ENCODE measurements at places on chromosomes 6 and 20.

DNA sequence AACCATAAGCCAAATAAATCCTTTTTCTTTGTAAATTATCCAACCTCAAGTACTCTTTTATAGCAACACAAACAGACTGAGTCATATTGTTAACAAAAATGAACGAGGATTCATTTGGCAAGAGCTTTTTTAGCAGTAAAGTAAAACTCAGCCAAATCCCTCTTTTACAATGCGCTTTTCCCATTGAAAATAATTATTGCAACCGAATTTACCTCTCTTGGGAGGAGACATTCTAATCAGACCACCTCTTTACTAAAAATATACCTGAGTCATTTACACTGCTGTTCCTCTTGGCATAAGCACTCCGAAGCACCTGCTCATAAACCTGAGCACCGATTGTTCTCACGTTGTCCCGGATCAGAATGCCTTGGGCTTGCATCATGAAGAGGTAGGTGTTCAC is 57.4 kb downstream of the B4GALT5 start:
- no peak for DNase-seq

DNA sequence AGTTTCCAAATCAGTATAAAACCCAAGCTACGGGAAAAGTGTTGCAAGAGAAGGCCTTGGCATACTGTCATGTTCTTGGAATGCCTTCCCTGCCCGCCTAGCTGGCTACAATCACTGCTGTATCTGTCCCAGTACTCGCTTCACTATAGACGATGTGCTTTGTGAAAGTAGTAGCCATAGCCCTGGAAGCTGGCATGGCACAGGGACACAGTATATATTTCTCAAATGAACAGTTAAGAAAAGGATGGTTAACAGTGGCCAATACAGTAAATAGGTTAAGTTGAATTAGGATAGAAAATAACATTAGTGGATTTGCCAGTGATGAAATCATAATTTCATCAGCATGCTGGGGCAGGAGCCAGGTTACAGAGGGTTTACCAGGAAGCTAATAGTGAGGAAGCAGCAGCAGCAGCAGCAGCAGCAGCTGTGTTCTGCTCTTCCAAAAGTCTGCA is 499.3 kb downstream of the CDKAL1 start:
- DNase-seq = peak; percentile 68

- peak; percentile 1 for DNase-seq
Measured at GRCh38 chr20:23995905-23996666, 7.5 kb upstream of the GGTLC1 start.

- DNase-seq = no peak
Measured at GRCh38 chr6:1624851-1625781, 15.4 kb downstream of the FOXC1 start.

DNA sequence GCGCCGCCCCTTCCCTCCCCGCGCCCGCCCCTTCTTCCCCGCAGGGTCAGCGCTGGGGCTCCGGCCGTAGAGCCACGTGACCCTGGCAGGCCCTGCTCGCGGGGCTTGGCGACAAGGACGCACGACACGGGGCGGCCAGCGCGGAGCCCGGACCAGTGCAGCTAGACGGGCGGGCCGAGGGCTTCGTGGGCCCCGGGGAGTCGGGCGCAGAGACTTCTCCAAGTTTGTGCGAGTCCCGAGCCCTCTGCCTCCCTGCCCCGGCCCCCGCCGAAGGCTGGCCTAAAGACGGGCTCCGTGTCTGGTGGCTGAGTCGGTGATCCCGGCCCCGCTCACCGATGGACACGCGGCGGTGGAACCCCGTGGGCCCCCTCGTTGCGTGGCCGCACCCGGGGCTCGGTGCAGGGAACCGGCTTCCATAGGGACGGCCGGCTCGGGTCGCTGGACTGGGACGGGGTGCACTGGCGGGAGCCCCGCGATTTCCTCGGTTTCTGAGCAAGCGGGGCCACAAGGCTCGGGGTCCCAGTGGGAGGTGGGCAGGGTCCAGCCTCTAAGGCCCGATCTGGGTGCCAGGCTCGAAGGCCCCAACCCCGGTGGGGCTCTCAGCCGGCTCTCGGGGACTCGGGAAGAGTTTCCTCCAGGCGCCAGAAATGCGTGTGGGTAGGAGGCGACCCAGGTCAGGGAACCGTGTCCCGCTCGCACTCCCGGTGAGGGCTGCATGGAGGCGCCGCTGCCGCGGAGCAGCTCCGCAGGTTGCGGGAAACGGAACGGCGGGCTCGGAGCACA is 452 bp upstream of the GATA5 start:
- DNase-seq = no peak

DNA sequence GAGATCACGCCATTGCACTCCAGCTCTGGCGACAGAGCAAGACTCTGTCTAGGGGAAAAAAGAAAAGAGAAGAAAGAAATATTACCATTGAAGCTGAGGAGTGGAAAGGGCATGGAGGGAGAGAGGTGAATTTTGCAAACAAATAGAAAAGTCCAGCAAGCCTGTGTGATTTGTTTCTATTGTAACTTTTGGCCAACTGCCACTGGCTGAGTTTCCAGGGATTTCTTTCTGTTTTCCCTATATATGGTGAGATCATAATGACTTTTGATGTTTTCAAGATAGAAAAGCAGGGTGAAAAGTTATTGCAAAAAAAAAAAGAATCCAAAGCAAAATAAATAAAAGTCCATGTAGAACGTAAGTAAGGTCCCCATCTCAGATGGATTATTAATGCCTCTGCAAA is 184.2 kb upstream of the RALGAPA2 start:
- peak; percentile 41 for DNase-seq

GRCh38 chr6:21874372-21874771 is 280.8 kb downstream of the SOX4 start:
- DNase-seq = no peak

GRCh38 chr20:45173522-45173921 is 1.2 kb upstream of the PI3 start:
- no peak for DNase-seq

DNA sequence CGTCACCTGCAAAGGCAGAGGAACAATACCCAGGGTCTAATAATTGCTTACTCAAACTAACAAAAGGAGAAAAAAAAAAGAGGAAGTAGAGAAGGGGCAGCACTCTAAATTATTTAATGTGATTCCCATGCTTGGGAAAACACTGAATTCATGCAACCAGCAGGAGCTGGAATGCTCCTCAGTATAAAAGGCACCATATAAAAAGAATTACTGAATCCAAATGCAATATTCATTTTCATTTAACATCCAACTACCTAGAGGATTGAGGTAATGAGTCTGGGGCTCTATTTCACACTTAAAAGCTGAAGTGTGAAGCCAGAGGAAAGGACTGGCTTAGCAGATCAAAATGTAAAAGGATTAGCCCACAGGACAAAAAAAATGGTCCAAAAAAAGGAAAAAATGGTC is 8.7 kb downstream of the B4GALT5 start:
- no peak for DNase-seq

DNA sequence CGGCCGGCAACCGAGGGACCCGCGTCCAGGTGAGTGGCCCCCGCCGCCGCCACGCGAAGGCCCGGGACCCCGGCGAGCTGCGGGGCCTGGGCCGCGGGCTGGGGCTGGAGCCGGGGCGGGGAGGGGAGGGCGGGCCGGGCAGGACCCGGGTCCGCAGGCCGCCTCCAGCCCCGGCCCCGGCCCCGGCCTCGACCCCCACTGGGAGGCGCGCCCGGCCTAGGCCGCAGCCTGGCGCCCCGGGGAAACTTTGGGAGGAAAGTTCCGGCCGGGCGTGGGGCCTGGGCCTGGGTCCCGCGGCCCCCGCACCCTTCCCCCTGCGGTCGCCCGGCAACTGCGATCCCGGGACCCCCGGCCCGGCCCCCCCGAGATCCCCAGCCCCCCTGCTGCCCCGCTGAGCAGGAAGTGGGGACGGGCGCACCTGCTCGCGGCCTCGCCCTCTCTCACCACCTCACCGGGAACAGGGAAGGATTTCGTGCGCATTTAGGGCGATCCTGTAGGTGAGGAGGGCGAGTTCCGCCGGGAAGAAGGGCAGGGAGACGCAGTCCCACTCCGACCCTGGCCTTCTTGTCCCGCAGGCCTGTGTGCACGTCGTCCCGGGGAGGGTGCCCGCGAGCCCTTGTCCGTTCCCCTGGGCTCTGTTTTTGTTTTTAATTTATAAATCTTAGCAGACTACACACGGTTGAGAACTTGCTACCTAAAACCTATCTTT is 402 bp downstream of the OSBPL2 start:
- no peak for DNase-seq

GRCh38 chr20:33393609-33394008 is 7.7 kb downstream of the CDK5RAP1 start:
- no peak for DNase-seq

DNA sequence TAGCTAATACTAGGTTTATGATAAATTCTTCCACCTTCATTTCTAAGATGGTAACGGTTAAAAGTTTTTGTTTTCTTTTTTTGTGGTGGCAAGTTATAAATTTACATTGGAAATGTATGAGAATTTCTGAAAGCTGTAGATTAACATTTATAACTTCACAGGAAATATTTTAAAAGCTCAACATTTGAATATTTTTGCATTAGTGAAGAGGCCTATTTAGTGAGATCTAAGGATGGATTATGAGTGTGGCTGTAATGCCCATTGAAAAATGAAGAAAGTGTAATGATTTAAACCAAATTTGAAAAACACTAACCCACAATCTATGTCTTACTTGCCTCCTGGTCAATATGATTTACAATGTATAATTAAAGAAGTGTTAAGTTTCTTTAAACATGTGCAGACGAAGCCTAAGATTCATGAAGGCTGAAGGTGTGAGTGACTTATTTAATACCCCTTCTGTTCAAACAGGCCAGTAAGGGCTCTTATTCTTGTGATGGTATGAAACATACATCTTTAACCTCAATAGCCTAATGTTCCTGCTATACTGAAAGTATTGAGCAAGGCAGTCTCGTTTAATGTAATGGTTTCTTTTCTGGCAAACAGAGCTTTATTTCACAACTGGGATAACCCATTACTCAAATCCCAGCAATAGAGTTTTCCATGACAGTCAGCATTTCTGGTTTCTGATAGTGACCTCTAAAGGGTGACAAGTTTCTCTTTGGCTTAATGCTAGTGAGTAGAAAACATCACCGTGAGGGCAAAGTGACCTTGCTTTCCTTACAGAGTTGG is 13.2 kb downstream of the HDGFL1 start:
- no peak for DNase-seq

- DNase-seq = no peak
Measured at GRCh38 chr20:5848711-5849505, 98.7 kb downstream of the SHLD1 start.

DNA sequence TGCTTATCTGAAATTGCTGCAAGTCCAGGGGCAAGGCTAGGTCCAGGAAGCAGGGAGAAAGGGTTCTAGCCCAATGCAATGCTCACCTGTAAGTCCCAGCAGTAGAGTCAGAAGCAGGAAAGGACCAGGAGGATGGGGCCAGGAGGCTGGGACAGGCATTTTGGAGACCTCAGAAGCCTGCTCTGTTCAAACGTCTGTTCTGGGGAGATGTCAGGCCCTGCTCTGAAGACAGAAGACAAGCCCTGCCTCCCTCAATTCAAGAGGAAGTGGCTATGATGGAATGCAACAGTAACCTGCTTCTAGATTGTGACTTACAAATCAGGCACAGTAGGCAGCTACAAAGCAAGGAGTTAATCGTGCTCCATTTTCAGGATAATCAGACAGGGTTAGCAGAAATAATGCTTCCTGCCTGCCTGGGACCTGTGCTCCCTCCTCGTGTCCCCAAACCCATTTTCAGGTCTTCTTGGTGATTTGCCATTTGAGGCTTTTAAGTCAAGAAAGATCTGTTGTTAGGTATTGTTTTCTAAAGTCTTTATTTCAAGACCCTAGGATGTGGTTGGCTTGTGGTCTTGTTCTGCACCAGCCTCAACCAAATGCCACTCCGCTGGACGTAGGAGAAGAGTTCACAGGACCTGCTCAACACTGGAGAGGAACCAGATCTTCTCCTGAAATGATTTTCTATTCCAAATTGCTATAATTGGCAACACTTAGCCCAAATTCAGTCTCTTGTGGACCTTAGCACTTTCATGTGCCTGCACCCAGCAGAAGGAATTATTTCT is at the start of gene SIRPG:
Gene SIRPG (minus strand): TSS at position 224 of the 779 bp plus-strand sequence. CDS start 65 bp downstream, at position 159.
- DNase-seq = no peak

GRCh38 chr20:35007891-35008290 is 52.2 kb downstream of the MYH7B start:
- DNase-seq = no peak

DNA sequence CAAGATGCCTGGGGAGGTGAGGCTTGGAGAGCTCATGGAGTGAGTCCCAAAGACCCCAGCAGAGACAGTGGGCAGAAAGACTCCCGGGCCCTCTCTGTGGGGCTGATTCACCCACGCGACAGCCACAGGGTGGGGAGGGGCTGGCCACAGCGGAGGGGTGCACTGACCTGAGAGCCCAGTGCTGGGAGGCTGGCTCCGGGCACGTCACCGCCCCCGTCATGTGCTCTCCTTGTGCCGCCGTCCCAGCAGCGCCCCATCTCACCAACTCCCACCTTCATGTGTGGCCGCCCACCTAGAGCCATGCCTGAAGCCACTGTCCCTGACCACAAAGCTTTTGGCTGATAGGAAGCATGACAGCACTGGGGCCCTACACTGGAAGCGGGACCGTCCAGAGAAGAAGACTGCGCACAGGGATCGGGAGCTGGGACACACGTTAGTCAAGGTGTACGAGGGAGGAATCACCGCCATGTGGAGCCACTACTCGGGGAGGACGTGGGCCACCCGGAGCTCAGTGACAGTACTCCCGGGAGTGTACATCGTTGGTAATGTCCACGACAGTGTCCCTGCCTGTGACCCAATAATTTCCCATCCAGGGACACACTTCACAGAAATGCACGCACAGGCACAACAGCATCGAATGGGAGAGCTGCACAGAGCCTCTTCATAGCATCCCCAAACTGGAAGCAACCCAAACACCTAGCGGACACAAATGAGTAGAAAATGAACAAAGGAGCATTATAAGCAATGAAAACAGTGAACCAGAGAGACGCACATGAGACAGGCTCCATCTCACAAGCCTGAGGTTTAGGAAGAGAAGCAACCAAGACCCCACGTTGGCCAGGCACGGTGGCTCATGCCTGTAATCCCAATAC is 28.4 kb upstream of the FOXC1 start:
- no peak for DNase-seq

DNA sequence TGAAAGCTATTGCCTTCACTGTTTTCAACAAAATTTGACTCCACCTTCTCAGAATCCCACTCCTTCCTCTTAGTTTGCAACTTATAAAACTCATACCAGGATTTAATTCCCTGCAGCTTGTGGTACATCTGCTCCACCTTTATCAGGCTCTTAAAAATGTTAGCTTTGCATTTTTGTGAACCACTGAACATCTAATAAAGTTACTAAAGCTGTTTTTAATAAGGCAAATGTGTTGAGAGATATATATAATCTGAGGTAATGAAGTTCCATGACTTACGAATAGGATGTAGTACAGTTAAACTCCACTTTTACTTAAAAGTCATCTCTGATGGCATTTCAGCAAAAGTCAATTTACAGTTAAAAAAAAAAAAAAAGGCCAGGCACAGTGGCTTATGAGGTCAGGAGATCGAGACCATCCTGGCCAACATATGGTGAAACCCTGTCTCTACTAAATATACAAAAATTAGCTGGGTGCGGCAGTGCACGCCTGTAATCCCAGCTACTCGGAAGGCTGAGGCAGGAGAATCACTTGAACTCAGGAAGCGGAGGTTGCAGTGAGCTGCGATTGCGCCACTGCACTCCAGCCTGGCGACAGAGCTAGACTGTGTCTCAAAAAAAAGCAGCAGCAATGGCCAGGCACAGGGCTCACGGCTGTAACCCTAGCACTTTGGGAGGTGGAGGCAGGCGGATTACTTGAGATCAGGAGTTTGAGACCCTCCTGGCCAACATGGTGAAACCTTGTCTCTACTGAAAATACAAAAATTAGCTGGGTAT is 106.2 kb downstream of the KIF13A start:
- DNase-seq = no peak

GRCh38 chr6:38166411-38167240 is 347.1 kb downstream of the ZFAND3 start:
- no peak for DNase-seq

- no peak for DNase-seq
Measured at GRCh38 chr6:66849843-66850242, 1142.8 kb upstream of the EYS start.

Measured in forelimb muscle (tissue), 1 donor.